ENCODE measurements at places on chromosomes 7 and 10.

DNA sequence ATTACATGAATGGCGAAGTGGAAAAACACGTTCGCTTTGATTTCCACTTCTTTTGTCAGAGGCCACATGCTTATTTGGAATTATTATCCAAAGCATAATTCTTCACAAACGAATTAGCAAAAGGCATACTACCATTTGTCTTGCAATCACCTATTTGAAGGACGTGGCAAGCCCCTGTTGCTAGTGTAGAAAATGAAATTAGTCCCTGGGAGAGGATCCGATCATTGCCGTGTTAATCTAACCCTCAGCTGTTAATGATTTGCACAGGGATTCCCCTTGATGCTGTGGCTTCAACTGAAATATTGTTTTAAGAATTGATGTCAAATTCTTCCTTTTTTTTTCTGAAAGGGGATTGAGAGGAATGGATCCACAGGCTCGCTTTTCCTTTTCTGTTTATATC is 4.6 kb downstream of the AGMO start:
- no peak for DNase-seq

- DNase-seq, result peak; percentile 58
Measured at GRCh38 chr10:89793649-89794254, 92.4 kb downstream of the KIF20B start.

GRCh38 chr7:150823484-150824126 is 23.0 kb downstream of the TMEM176A start:
- no peak for DNase-seq

GRCh38 chr10:21208666-21209316 is 311.7 kb upstream of the NEBL start:
- no peak for DNase-seq

- DNase-seq, result no peak
Measured at GRCh38 chr10:103574097-103575061, 80.9 kb downstream of the NEURL1 start.

DNA sequence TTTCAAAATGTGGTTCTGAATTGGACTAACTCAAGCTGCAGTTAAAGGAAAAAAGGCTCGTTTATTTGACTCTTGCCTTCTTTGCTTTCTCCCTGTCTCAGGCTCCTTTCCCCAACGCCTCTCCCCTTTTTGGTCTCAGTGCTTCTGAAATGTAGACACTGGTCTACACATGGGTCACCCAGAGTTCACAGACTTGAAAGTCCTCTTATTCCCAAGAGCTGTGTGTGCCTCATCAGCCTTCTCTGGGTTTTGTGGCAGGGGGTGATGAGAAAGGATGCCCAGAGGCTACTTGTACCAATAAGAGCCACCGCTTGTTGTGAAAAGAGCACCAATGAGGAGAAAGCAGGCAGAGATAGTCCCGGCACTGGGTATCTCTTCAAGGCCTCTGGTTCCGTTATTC is 125.7 kb downstream of the BICC1 start:
- DNase-seq, result no peak

- no peak for DNase-seq
Measured at GRCh38 chr10:121661451-121661851, 63.2 kb upstream of the FGFR2 start.

- DNase-seq, result no peak
Measured at GRCh38 chr10:77371848-77372799, 265.5 kb downstream of the KCNMA1 start.

DNA sequence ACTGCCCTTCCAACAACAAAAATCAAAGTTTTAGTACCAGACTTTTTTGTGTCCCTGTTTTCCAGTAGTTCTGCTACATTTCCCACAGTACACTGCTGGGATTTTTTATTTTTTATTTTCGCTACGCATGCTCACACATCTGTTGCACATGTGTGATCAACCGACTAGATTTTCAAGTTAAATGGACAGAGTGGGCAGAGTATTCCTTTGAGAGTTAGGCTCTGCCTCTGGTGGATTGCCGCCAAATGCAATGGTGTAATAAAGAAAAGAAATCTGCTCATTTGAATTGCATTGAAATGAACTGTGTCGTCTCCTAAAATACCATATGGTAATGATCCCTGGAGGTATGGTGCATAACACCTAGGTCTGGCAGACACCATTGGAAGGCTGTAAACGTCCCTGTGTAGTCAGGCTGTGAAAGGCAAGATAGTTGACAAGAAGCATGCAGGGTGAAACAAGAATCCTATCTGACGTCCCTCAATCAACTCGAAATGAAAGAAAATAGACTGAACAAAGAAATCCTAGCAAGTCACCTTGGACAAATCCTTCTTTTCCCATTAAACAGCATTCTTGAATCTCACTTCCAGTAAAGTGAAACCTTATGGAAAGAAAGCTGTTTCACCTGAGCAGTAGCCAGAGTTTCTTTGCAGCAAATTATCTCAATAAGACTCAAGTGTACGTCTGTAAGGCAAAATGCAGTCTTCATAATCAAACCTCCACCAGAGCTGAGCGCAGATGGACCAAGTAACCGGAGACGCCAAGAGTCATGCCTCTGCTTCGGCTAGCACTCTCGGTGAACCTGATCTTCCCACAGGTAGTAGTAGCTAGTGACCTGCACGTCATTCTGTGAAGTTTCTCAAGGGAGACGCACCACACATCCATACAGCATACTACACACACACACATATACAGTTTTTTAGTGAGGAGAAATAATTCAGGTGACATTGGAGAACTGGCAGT is 357.3 kb downstream of the CRPPA start:
- no peak for DNase-seq

GRCh38 chr10:11036424-11037011 is 18.8 kb downstream of the CELF2 start:
- DNase-seq, result peak; percentile 54

- DNase-seq, result no peak
Measured at GRCh38 chr7:116224492-116225098, 14.3 kb downstream of the TES start.

DNA sequence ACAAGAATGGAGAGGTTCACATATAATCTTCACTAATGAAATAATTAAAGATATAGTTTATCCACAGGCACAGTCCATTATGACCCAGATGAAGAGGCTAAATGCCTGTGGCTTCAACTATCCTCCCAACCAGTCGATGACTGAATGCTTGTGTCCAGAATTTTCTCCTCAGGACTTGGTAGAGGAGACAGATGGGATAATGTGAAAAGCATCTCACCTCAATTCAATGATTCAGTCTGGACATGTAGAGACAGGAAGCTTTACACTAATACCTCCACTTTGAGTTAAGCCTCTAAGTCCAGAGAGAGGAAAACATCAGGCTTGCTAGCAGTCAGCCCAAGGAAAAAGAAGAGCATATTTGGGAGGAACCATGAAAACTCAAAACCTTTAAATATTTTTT is 59.1 kb upstream of the COL1A2 start:
- DNase-seq, result no peak

- DNase-seq, result peak; percentile 66
Measured at GRCh38 chr10:118423800-118424442, 81.8 kb upstream of the FAM204A start.

DNA sequence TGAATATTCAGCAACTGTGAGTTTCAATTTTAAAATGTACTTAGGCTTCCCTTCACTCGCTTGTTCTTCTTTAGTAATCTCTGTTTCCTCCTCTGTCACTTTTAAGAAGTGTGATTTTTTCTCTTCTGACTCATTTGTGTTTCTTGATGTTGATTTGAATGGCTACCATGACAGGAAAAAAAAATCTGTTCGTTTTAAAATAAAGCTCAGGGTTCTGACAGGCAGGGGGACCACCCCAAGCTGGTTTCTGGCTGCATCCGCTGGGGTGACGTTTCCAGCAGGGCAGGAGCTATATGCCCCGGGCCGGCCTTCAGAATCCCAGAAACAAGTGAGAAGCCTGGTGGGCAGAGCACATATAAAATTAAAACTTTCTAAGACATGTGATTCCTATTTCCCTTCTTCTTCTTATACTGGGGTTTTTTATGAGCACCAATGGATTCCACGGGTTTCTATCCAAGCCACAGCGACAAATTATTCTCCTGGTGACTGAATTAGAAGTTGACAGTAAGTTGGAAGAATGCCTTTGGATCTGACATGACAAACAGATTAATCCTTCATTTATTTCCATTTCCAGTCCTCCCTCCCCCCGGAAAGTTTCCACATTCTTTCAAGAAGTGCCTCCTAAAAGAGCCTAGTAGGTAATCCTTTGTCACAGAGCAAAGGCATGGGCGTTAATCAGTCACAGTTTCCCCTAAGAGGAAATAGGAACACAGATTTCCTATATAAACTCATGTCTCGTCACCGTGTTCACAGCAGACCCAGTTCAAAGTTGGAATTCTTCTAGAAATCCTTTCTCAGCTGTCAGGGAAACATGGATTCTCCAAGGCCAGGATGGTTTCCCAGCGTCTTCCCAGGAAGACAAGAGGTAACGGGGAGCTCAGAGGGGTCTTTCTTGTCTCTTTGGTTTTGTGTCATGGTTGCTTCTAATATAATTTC is 79.9 kb downstream of the PTPRE start:
- DNase-seq, result no peak

DNA sequence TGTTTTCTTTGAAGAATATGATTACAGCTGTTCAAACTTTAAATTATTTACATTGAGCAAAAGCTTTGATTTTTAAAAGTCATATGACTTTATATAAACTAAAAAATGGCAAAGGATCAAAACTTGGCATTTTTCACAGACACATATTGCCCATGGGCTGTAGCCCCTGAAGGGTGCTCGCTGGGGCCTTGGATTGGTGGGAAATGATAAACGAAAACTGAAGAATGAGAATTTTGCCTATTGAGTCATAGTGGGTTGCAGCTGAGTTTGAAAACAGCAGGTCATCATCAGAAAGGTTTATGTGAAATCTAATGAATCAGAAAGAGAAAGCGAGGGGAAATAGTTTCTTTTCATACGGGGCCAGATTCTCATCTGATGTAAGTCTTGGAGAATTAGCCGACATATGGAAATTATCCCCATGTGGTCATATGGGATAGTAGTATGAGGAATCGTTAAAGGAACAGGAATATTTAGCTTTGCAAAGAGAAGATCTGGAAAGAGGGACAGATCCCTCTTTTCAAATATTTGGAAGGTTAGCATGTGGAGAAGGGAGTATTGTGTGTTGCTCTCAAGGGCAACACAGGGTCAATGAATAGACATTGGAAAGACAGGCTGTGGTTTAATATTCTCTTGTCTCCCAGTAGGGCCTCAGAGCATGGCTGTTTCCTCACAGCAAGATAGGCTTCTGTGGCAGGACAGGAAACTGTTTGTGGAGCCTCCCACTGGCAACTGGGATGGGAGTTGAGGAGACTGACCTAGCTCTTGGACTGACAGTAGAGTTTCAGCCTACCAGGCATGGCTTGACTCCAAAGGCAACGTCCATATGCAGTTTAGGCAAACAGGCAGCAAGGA is 119.0 kb downstream of the FZD1 start:
- DNase-seq, result no peak

DNA sequence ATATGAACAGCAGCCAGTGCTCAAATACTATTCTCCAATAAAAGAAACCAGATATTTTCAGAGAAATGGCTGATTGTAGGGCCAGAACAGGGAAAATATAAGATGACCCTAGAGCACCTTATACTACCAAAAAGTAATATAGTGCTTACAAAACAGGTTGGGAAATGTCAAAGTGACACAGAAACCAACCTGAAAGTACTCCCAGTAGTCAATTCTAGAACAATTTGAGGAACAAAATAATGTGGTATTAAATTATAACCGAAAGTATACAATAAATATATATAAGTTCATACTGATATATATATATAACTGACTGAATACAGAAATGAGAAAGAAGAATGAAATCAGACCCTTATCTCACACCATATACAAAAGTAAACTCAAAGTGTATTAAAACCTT is 657.2 kb upstream of the PHF14 start:
- no peak for DNase-seq

DNA sequence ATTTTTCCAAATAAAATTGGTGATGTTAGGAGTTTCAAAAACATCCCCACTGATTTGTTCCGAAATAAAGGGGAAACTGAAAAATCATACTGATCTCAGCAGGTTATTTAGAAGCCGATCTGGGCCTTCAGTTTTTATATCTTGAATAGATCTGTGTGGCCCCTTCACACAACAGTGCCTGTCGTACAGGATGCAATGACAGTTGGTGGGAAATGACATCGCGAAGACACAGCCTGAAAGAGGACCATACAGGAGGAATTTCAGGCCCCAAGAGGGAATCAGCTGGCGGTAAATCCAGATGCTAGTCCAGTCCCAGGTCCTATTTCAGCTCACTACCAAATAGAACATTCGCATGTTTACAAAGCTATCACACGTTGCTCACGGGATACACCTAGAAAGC is 3.0 kb downstream of the H2BK1 start:
- no peak for DNase-seq

DNA sequence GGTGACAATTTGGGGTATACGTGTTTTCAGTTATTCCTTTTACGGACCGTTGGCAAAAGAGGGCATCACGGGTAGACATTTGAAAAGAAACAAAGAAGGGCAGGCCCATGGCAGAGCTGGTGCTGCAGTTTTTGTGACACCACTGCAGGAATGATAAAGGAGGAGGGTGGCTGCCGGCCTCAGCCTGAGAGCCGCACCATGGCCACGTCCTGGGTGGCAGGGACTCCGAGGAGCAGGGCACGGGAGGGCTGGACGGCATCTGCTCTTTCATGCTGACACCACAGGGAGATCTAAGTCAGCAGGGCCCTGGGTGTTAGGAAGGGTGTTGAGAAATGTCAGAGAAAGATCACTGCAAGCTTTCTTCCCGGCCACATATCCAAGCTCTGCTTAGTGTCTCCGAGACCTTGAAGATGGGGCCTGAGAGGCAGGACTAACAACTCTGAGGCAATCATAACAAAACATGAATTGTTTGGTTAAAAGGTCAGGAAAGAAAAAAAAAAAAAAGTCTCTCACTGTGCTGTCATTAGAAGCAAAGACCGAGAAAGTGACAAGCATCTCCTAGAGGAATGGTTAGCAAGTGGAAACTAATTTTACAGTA is 36.6 kb downstream of the INSYN2A start:
- no peak for DNase-seq

DNA sequence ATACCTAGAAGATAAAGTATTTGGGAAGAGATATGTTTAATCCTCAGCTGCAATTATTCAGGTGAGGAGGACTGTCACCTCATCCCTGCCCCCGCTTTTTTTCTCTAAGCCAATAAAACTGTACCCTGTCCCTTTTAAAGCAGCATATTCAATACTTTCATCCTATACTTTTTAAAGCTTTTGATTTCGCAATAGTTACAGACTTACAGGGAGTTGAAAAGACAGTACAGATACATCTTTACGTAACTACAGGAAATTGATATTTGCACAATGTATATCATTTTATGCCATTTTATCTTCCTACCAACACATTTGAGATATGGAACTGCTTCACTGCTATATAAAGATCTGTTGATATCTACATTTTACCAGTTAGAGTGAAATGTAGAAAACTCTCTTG is 47.6 kb downstream of the STK17A start:
- DNase-seq, result no peak

DNA sequence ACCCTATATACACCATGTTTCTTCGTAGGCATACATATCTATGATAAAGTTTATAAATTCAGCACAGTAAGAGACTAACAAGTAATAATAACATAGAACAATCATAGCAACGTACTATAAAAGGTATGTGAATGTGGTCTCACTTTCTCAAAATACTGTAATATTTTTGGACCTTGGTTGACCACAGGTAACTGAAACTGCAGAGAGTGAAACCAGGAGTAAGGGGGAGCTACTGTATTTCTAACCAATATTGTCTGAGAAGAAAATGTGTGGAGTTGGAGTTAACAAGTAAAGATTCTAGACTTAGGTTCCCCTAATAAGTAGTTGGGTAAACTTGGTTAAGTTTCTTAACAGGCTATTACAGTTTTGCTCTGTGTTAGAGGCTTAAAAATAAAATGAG is 72.1 kb downstream of the GNAI1 start:
- no peak for DNase-seq

GRCh38 chr10:77156406-77156879 is 481.2 kb downstream of the KCNMA1 start:
- DNase-seq, result no peak
